ENCODE measurements at places on chromosomes 11 and 22.

DNA sequence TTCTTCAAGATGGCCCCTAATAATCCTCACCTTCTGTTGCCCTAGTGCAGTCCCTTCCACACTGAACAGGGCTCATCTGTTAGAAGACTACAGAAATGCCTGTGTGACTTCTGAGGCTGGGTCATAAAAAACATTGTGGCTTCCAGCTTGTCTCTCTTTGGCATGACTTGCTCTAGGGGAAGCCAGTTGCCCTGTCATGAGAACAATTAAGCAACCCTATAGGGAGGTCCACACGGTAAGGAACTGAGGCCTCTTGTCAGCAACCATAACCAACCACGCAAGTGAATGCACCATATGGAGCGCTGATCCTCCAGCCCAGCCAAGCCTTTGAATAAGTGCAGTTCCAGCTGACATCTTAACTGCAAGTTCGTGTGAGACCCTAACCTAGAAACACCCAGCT, 2.6 kb downstream of the LIPT2 start:
- DNase-seq: no peak

DNA sequence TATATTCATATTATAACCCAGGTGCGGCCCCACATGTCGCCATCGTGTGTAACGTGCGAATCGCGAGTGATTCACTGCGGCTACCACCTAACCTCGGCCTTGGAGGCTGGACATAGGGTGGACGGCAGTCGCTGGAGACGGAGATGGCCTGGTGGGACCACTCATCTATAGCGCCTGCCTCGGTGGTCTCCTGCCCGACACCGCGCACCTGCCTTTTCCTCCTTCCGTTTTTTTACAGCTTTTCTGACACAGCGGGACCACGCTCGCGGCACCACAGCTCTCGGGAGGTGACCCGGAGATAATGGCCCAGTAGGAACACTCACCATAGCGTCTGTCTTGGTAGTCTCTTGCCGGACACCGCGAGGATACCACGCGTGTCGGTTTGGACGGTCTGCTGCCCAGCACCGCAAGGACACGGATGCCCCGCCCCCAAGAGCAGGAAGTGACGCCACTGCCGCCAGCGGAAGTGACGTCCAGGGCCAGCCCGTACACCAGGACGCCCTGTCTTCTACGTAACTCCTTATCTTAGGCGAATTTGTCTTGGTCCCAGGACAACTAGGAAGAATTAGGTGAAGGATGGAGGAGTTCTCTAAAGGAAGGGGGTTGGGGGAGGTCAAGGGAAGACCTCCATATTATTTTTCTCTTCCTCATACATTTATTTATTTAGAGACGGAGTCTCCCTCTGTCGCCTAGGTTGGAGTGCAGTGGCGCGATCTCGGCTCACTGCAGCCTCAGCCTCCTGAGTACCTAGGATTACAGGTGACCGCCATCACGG, 6.4 kb downstream of the SNU13 start:
- peak; percentile 79 for DNase-seq

- no peak for DNase-seq
Observed at GRCh38 chr11:70333261-70333660, 62.8 kb downstream of the PPFIA1 start.

GRCh38 chr11:123351375-123351774, 78.7 kb upstream of the GRAMD1B start:
- no peak for DNase-seq

- no peak for DNase-seq
Observed at GRCh38 chr11:83951521-83951920, 665.4 kb upstream of the CCDC90B start.

- DNase-seq: no peak
Observed at GRCh38 chr22:19764299-19764593, 3.7 kb downstream of the TBX1 start.

DNA sequence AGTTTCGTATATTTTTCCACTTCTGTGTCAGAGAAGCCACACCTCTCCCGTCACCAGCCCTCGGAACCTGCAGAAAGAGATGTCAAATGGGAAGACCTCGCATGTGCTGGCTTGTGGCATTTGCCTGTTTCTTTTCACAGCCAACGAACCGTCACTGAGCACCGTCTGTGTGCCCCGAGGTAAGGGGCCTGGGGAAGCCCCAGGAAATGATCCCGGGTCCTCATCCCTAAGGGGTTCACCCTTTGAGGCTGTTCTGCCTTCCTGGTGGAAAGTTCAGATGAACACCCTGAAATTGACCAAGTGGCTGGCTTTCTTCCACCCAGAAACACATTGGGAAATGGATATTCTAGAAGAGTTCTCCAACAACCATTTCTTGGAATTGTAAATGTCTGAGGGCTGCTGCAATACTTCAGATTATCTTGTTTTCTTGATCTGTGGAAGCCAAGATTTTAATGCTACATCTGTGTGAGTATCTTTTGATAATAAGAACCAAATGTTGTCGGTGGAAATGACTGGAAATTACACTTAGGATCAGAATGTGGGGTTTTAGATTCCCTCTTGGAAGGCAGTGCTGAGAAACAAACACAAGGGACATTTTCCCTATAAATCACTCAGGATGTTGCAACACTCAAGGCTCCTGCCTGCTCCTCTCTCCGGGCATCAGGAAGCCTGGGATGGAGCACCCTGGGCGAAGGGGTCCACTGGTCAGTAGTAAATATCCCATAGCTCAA, 37.6 kb downstream of the RIBC2 start:
- DNase-seq: peak; percentile 61

- DNase-seq: no peak
Observed at GRCh38 chr11:27977527-27977926, 130.4 kb downstream of the KIF18A start.

DNA sequence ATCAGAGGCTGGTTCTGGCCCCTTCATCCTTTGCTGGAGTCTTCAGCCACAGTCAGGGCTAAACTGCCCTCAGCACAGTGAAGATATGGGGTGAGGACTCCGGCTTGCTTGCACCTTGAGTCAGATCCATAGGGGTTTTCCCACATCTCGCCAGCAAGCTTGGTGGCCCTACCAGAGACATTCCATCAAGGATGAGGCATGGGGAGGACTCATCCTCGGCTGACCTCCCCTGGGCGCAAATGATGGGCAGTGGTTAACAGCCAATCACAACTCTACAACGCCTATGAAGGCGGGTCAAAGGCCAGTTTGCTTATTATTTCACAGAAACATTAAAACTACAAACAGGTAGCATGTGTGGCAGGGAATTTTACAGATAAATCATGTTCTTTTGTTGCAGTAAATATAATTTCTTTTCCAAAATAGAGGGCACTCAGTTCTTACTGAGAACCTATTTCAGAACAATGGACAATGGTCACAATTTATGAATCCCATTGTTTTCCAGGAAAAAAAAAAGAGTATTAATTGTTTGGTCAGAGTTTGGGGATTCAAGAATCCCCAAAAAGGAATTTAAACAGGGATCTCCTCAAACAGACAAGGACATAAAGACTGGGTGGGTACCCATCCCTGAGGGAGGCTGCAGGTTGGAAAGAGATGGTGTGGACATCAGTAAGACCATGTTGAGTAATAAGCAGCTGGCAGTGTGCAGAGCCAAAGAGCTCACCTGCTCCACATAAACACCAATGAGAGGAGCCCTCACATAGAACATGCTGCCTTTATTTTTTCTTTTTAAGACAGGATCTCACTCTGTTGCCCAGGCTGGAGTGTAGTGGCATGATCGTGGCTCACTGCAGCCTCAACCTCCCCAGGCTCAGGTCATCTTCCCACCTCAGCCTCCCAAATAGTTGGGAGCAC, 14.8 kb downstream of the PLAAT3 start:
- DNase-seq: peak; percentile 98

DNA sequence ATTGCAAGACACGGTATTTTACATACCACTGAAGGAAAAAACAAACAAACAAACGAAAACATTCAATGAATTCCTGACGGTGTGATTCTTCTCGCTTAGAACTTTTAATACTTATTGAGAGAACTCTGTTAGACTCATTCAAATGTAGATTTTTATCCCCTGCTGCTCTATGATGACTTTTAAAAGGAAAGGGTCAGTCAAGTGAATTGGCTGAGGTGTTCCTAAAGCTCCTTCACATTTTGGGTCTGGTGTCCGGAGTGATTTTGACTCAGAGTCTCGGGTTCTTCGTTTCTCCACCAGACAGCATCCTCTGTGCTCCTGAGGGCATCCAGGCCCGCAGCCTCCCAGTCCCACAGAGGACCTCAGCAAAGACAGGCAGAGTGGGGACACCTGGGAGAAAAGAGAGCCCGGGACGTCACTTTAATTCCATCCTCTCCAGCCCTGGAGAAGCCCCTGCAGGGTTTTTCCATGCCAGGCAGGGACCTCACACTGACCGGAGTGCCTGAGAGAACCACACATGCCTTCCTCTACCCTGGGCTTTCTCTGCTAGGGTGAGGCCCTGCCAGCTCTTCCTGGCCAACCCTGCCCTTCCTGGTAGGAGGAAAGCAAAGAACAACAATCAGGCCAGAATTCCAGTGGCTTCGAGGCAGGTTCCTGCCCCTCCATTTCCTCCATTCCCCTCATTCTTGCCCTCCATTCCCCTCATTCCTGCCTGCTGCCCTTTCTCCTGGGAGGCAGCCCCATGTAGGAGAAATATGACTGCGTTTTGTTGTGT, 1.4 kb upstream of the CSF2RB start:
- DNase-seq: no peak

DNA sequence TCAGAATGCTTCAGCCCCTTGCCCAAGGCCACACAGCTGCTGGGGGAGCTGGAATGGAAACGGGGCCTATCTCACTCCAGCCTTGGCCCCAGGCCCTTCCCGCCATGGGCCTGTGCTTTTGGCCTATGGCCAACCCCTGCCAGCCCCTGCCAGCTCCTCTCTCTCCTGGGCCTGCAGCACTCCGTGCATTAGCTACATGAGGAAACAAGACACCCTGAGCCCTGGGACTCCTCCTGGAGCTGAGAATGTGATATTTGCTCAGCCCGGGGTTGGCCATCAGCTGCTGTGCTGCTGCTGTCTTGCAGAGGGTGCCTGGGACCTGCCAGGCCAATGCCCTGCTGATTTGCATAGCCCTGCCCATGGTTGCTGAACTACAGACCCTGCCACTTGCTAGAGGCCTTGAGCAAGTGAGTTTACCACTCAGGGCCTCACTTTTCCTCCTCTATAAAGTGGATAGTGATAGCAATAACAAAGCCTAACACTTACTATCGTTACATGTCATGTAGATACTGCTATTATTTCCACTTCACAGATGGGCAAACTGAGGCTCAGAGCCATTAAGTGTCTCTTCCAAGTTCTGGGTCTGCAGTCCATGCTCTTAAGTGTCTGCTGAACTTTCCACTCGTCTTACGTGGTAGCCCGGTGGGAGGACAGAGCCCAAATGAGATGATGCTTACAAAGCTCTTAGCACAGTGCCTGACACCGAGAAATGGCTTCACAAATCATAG, 99.6 kb downstream of the KIAA1671 start:
- no peak for DNase-seq

GRCh38 chr11:23727794-23728193, 769.1 kb upstream of the LUZP2 start:
- no peak for DNase-seq

GRCh38 chr11:5887661-5888060, 5.3 kb upstream of the OR52E5 start:
- no peak for DNase-seq

GRCh38 chr11:73185680-73186293, 32.3 kb upstream of the P2RY2 start:
- DNase-seq: peak; percentile 91

- no peak for DNase-seq
Observed at GRCh38 chr22:43854786-43855271, 7.5 kb downstream of the SULT4A1 start.

- DNase-seq: no peak
Observed at GRCh38 chr11:131710511-131710910, 340.1 kb downstream of the NTM start.

GRCh38 chr11:46347637-46348311, 511 bp downstream of the DGKZ start:
- DNase-seq: peak; percentile 51

DNA sequence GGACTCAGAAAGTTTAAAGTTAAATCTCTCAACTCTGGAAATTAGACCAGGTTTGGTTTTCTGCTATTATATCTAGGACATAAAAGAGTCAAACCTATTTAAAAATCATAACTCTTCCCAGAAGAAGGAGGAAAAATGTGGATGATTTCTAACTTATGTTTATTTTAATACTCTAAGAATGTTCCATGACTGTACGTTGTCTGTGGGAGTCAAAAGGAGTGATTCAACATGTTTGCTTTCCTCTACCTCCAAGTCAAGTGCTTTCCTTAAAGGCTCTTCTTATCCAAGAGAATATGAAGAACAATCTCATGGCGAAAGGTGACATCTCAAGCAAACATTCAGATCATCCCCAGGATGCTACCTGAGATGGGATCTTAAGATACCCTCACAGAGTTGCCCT, 21.6 kb downstream of the OR51E1 start:
- peak; percentile 42 for DNase-seq

DNA sequence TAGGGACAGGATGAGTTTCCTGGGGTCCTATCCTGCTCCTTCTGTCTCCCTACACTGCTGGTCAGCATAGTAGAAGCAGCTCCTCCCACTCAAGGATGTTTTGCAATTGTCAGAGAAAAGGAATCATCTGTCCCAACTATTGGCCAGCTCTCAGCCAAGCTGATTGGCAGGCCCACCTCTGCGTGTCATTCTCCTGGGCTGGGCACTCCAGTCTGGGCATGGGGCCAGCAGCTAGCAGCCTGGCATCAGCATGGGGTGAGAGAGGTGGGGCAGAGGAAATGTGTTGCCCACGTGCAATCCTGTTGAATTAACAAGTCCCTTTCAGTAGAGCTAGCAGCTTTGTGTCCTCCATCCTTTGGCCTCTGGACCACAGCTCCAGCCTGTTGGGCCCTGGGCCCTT, 14.1 kb downstream of the ANKK1 start:
- no peak for DNase-seq

- DNase-seq: no peak
Observed at GRCh38 chr11:107825875-107826274, 32.7 kb downstream of the SLC35F2 start.

GRCh38 chr11:10694486-10695239, 1.1 kb upstream of the IRAG1 start:
- peak; percentile 70 for DNase-seq

GRCh38 chr22:24105631-24106030, 75.7 kb upstream of the SUSD2 start:
- no peak for DNase-seq

DNA sequence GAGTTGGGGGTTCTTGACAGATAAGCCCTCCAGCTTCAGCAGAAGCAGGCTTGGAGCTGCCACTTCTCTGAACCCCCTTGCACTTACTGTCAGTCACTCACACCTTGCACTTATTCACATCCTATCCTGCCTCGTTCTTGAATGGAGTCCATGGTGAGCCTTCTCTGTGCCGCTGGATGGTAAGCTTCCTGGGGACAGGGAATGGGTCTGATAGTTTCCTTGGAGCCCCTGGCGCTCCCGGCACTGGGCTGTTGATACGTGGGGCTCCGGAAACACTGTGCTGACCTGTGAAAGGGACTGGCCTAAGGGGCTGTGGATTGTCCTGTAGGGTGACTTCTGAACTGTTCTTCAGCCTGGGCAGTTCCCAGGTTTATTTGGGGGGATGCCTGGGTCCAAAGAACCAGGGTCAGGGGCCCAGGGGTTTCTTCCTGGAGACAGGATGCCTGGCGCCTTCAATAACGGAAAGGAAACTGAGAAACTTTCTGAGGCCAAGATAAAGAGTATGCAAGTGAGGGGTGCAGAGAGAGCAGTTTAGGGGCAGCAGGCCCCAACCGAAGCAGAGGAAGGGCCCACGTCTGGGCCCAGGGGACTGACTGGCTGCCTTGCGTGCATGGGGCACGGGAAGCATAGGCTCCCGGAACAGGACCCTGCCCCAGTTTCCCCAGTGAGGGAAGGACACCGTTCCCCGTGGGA, 709 bp upstream of the ST3GAL4 start:
- no peak for DNase-seq
